ENCODE measurements at places on chromosomes 12 and 14. TPM values are rescaled to one million over a fixed set of nuclear protein-coding genes. Genes with fewer than 3 reads are reported as not detected.

GRCh38 chr14:75539162-75539560, 16.9 kb downstream of the BATF start:
- DNase-seq = no peak

- peak; percentile 75 for DNase-seq
These were observed 11.5 kb downstream of the RITA1 start for GRCh38 chr12:113196990-113197389.

DNA sequence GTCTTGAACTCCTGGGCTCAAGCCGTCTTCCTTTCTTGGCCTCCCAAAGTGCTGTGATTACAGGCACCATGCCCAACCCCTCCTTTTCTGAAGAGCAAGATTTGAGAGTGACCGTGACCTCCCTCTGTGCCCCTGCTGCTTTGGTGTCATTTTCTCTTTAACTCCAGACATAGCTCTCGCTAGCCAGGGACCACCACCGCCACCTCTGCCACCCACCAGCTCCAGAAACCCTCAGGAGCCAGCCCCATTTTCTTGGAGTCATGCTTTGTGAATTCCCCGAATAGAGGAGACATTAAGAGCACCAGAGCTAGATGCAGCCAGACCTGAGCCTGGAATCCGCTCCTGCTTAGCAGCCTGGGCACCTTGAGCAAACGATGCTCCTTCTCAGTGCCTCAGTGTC, 18.2 kb downstream of the SDSL start:
- no peak for DNase-seq

Gene FCF1
- total RNA-seq = 42.4 TPM

DNA sequence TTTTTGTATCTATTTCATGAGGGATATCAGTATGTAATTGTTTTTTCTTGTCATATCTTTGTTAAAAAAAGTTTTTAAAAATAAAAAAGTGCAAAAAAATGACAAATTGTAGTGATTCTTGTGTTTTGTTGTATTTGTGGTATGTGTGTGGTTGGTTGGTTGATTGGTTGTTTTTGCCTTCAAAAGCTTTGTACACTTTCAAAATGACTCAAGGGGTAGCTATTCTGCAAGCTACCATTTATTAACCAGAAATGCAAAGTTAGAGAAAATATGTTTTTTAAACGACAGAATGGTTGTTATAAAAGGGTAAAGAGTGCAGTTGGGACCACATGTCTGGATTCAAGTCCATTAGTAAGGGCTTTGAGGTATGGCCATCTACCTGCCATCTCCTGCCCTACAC, 119.3 kb downstream of the SLC35F4 start:
- no peak for DNase-seq

Data from aorta (tissue), 5 donors.